ENCODE measurements at places on chromosomes 6 and 20.

DNA sequence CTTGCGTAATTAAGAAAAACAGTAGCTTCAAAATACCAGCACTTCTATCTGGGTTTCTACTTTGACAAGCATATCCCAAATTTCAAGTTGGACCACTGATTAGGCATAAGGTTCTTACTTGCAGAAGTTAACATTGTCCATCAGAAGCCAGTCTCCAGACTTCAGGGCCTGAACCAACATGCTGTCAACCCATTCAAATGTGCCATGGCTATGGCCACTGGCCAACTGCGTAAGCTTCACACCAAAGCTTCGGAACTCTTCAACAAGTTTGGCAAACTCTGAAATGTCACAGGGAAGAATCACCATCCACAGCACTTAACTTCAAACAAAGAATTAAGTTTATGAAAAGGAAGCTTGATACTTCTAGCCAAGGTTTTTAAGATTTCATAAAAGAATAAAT is 78.0 kb upstream of the LYRM2 start:
- DNase-seq, result no peak

DNA sequence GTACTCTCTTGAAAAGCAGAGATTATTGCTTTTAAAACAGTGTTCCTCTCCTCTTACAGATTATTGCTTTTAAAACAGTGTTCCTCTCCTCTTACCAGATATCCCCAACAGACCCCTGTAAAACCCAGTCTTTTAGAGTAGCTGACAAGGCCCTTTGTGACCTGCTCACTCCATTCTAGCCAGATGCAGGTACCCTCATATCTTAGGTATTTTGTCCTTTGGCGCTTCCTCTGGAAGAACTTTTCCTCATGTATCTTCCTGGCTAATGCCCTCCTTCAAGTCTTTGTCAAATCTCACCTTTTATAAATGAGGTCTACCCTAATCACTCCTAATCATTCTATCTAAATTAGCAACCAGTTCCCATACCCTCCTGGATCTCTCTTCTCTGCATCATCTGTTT is 536.0 kb downstream of the BTBD3 start:
- DNase-seq, result no peak

GRCh38 chr20:57749131-57749690 is 39.4 kb upstream of the PMEPA1 start:
- no peak for DNase-seq

GRCh38 chr6:154071711-154072110 is 32.7 kb downstream of the OPRM1 start:
- DNase-seq, result no peak

DNA sequence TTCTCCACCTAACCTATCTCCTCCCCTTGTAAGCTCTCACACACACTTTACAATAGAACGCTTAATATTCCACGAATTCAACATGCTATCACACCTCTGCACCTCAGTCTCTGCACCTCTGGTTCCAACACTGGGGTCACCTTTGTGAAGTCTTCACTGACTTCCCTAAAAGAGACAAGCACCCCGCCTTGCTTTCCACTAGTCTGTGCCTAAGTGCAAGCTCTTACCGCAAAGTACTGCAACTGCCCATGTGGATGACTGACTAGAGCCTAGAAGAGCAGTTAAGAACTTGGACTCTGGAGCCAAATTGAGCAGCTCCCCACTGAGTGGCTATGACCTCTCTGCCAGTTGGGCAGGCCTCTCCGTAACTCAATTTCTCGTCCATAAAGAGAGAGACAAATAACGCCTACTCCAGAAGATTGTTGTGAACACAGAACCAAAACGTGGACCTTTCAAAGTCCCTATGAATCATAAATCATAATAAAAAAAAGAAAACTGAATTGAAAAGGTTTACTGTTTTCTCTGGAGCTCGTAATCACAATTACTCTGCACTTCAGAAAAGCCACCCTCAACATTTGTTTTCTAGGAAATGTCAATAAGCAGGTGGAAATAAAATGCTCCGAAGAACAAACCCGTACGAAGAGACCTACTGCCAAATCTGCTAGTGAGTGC is 1.2 kb downstream of the IFNGR1 start:
- DNase-seq, result no peak

- no peak for DNase-seq
Measured at GRCh38 chr6:101113468-101114260, 232.5 kb upstream of the ASCC3 start.

DNA sequence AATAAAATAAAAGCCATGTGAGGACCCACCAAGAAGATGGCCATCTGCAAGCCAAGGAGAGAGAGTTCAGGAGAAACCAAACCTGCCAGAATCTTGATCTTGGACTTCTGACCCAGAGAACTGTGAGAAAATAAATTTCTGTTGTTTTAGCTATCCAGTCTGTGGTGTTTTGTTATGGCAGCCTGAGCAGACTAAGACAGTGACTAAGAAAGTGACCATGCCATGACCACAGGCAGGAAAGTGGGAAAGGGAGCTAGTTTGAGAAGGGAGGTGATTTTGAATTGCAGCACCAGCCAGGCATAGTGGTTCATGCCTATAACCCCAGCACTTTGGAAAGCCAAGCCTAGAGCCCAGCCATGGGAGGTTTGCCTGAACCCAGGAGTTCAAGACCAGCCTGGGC is 21.9 kb upstream of the C6orf62 start:
- no peak for DNase-seq
